Suppressor macrophage (primary cell): ENCODE measurements at places on chromosomes 13 and 19.

DNA sequence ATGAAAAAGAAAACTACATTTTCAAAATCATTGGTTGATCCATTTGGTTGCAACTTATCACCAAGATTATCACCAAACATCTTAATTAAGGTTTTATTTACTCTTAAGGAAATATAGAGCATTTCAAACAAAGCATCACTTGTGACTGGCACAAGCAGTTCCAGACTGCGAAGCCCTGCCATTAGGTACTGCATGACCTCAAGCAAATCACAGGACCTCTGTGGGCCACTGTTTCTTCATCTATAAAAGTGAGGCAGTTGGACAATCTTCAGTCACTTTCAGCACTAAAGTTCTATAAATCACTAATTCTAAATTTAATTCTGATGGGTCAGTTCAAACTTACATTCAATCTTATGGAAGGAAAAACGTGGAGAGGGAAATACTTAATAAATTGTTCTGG is 2.0 kb downstream of the ELF1 start:
- DNase-seq = peak; percentile 87

DNA sequence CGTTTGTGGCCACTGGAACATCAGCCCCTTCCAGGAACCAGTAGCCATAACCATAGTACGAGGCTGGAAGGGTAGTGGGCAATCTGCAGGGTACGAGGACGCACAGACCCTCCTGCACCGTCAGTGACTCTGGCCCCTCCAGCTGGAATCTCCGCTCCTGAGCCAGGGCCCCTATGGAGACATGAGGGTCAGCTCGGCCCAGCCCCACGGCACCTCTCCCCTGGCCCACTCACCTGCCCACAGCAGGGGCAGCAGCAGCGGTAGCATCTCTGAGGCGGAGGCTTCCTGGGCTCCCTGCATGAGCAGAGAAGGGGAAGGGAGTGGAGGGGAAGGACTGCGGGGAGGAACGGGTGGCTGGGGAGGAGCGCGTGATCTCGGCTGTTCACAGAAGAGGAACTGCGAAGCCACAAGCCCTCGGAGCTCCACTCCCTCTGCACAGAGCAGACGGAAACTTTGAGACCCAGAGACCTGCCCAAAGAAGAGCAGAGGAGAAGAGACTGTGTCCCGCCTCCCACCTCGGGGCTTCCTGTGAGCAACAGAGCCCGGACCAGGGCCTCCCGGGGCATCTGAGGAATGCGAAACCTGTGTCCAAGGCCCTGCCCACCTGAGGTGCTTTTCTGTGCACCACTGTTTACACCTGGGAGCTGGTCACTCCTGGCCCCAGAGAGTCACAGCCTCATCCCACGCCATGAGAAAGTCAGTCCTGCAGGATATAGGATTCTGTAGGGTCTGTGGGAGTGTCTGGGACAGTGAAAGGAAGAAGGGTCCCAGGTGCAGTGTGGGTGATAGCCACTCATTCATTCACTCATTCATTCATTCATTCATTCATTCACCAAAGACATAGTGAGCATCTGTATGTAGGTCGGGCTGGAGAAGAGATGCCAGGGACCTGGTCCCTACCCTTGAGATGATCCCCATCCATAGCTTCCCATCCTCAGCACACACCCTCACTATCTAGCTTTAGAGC is at the start of gene SIGLEC6:
Gene SIGLEC6 (minus strand): TSS at position 322 of the 967 bp plus-strand sequence. CDS start 22 bp downstream, at position 300.
- peak; percentile 97 for DNase-seq

DNA sequence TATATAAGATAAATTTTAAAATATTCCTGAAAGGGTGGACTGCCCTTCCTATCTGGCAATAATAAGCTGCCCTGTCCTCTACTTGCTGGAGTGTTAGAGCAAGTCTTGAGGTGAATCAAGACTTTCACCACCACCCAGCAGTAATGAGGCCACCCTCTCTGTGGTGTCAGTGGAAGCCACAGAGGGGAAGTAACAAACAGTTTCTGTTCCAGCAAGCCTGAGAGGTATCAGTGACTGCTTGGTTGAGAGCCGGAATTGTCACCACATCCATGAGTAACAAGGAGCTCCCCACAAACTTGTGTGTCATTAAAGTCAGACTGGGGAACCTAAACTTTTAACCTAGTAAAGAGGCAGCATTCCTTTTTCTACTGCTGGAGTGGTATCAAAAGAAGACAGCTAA is 532.7 kb upstream of the SPRY2 start:
- peak; percentile 80 for DNase-seq

DNA sequence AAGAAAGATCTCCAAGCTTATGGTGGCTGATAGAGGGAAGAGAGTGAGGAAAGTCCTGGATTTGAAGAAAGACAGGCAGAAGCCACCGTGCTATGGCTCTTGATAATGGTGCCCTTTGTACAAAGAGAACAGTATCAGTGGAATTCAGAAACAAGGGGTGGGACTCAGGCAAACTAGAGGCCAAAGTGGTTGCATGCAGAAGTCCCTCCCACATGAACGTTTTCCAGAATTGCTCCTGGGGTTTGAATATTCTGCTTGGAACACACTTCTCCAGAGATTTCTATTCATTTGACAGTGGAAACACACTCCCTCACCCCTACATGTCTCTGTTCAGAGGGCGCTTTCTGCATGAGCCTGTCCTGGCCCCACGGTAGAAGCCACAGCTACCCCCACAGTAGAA is 10.1 kb upstream of the MBNL2 start:
- DNase-seq = no peak

DNA sequence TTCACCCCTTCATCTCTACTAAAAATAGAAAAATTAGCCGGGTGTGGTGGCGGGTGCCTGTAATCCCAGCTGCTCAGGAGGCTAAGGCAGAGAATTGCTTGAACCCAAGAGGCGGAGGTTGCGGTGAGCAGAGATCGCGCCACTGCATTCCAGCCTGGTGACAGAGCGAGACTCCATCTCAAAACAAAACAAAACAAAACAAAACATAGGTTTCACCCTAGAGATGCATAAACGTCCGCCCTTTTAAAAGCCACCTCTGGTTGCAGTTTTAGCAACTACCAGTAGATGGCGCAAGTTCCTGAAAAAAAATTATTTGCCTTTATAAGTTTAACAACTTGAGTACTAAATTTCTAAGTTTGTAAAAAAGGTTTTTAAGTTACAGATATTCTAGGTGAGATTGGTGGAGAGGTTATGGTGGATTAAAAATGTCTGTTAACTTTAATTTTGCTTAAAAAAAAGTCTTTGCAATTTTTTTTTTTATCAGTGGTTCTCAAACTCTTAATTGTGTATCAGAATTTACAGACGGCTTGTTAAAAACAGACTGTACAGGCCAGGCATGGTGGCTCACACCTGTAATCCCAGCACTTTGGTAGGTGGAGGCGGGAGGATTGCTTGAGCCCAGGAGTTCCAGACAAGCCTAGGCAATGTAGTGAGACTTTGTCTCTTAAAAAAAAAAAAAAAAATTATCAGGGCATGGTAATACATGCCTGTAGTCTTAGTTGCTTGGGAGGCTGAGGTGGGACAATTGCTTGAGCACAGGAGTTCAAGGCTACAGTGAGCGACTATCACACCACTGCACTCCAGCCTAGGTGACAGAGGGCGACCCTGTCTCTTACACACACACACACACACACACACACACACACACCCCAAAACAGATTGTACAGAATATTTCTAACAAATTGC is 42.1 kb downstream of the NAA16 start:
- peak; percentile 78 for DNase-seq

GRCh38 chr19:30174791-30175190 is 197.4 kb upstream of the ZNF536 start:
- DNase-seq = no peak

DNA sequence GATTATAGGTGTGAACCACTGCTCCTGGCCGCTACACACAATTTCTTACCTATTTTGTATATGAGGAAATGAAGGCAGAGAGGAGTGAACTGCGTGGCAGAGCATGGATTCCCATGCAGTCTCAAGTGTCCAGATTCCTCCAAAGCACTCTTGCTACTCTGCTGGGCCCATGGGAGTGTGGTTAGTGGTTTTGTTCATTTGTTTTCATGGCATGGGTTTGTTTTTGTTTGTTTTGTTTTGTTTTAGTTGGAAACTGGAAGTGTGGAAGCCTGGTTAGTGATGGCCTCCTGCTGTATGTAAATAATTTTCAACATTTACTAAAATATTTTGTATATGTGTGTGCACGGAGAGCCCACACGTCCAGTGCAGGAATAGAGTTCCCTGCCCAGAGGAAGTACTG is 61.3 kb upstream of the LRCH1 start:
- DNase-seq = no peak
